ENCODE measurements at places on chromosomes 12 and 14.

GRCh38 chr14:63076488-63076887, 31.2 kb upstream of the KCNH5 start:
- no peak for DNase-seq

GRCh38 chr12:69247268-69248018, 8.1 kb downstream of the CPSF6 start:
- no peak for DNase-seq

DNA sequence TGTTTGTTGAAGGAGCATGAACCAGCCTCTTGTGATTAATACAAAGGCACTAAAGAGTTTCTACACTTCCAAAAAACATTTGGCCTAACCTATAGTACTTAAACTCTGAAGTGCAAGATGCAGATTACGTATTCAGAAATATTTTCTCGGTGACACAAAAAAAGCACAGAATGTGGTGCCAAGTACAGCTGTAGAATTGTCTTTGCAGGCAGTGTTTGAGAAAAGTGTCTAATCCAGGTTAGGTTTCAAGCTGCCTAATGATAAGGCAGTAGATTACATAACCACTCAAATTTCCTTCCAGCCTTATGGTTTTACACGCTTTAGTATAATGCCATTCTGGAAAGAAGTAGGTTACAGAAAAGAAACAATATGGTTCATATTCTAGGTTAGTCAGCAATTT, 205.2 kb downstream of the KLHL28 start:
- DNase-seq = no peak

DNA sequence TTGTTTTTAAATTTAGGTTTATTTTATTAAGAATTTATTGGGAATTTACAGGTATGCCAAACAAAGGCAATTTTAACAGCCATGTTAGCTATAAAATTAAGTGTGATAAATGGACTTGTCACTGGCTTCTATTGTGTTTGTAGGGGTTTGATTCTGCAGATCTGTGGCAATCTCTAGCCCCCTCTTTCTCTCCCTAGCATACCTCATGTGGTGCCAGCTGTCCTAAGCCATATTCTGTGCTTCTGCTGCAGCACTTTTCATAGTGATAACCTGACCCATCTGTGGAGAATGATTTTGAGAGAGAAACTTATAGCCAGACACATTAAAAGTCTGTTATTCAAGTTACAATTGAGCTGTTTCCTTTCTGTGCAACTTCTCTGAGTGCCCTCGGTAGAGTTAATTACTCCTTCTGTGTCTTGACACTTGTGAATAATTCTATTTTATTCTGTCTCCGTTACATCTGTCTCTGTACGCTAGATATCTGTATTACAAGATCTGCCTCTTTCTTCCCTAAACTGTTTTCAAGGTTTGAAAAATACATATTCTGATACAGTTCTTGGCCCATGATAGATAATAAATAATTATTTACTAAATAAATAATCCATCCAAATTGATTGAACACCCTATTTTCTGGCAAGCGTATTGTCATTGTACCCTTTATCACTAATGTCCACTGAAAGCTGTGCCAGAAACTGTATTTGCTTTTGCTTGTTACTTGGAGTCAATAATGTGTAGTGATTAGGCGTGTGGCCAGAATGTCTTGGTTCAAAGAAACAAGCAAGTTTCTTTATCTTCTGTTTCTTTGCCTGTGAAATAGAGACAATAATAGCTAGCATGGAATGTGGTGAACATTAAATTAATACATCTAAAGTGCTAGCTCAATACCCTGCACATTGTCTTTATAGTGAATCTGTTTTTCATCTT, 40.0 kb downstream of the FRS2 start:
- no peak for DNase-seq

- DNase-seq = no peak
Measured at GRCh38 chr12:120940006-120940405, 35.8 kb upstream of the SPPL3 start.
